Right lobe of liver (tissue), 6 donors: ENCODE measurements at places on chromosomes 4 and X.

DNA sequence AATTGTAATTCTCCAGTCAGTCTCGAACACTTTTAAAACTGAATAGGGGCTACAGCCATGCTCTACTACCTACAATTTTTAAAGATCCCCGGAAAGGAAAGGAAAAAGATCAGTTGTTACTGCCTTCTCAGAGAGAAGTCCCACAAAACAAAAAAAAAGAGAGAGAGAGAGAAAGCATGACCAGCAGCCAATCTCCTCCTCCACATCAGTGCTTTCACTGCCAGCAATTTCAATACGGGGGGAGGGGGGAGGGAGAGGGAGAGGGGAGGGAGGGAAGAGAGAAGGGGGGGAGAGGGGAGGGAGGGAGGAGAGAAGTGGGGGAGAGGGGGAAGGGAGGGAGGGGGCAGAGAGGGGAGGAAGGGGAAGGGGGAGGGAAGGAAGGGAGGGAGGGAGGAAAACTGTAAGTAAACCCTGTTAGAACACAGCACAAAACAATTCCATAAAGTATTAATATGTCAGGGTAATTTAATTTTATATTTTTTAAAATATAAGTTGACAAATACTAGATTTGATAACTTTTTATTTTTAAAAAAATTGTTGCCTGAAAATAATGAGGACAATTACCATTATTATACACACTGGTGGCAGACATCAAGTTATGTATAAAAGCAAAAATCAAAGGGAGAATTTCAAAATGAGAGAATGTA lies 108.0 kb downstream of the LRBA start:
- DNase-seq = no peak

DNA sequence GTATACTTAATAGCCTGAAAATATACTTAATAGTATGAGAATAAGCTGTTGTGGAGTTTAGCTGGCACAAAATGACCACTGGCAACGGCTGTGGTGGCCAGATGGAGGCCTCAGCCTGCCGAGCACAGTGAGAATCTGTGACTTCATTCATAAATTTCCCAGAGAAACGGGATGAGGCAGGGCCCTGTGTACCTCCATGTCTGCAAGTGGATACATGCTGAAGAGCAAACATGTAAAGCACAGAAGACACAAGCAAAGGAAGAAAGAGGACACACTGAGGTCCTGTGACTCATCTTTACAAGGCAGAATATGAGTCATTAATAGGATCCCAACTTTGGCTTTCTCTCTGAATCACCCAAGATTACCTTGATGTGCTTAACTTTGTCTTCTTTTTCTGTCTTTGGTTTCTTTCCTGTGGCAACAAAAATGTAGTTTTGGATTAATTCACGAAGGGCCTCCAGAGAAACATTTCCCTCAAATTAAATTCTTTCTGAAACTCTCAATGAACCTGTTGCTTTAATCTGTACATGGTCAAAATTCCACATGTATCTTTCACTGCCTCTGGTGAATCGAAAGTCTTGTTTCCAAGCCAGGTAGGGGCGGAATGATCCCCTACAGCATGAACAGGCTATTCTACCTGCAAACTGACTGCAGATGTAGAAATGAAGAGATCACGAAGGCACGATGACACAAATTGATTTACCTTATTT lies 56.4 kb downstream of the IRF2 start:
- no peak for DNase-seq

DNA sequence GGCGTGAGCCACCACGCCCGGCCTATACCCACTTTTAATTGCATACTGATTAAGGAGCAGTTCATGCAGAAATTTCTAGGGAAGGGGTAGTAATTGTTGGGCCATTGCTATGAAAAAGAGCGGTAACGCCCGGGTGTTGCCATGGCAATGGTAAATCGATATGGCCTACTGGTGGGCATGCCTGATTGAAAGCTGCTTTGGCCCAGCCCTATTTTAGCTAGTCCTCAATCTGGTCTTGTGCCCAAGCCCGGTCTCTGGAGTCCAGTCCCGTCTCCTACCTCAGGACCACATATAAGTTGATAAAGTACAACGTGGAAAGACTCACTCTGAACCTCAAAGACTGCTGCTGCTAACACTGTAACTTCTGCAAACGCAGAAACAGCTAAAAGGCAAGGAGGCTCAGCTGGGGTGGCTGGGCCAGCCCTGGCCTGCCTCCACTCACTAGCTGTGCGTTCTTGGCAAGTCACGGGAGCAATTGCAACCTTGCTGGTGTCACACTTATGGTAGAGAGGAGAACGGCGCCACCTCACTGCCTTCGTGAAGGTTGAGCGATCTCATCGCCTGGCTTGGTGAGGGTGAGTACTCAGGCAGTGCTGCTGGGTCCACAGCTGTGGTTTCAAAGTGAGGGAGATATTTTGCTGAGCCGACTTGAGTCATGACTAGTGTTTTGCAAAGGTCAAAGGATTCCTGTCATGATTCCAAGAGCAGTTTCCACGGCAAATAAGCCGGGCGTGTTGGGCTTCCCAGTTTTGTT lies 57.0 kb upstream of the GRPEL1 start:
- peak; percentile 67 for DNase-seq

GRCh38 chrX:112714357-112714918 lies 34.7 kb upstream of the LHFPL1 start:
- DNase-seq = no peak

- DNase-seq = no peak
Measured at GRCh38 chrX:31934842-31935370, 863.1 kb upstream of the FTHL17 start.

- DNase-seq = no peak
Measured at GRCh38 chr4:105116616-105117319, 29.9 kb upstream of the TET2 start.

DNA sequence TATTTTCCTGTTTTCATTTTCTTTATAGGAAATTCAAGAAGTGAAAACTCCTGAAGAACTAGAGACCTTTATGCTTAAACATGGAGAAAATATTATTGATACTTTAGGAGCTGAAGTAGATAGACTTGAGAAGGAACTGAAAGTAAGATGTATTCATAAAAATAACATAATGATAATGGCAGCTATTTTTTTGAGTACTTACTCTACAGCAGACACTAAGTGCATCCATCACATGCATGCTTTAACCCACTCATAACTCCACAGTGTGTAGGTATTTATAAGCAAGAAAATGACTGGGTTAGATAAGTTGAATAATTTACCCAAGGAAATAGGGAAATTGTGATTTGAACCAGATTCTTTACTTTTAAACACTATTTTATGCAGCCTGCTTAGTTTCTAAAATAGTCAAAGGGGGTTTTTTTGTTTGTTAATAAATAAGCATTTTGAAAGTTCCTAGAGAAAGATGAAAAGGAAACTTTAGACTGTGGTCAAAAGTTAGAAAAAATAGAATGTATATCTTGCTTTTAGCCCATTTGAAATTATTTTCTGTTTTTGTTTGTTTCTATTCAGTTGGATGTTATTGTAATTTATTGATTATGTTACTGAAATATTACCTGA lies 74.2 kb downstream of the BEND4 start:
- no peak for DNase-seq

GRCh38 chr4:1843852-1844251 lies 12.1 kb downstream of the LETM1 start:
- DNase-seq = no peak

DNA sequence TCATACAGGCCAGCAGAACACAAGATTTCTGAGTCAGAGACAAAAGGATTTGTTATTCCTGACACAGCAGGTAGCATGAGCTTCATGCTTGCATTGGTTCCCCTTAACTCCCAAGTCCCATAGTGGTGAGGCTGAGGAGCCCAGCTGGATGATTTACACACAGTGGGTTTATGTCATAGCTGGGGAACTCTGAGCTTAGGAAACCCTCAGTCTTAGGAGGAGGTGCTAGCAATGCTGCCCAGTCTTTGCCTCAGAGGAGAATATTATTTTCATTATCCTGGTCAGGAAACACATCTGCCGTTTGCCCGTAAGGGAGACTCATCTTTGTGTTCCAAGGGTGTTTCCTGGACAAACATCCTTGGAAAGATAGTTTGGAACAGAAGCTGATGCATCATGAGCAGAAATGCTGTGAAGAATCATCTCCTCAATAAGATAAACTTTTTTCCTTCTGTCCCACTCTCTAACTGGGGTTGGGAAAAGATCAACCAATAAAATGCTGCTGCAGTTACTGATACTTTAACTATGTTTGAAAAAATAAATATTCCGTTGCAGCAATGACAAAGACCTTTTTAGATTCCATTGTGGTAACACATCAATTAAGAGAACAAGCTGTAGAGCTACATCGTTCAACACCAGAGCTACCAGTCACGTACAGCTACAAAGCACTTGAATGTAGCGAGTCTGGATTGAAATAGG lies 146.8 kb downstream of the DCLK2 start:
- no peak for DNase-seq

GRCh38 chr4:43835869-43836268 lies 612.7 kb downstream of the KCTD8 start:
- no peak for DNase-seq

DNA sequence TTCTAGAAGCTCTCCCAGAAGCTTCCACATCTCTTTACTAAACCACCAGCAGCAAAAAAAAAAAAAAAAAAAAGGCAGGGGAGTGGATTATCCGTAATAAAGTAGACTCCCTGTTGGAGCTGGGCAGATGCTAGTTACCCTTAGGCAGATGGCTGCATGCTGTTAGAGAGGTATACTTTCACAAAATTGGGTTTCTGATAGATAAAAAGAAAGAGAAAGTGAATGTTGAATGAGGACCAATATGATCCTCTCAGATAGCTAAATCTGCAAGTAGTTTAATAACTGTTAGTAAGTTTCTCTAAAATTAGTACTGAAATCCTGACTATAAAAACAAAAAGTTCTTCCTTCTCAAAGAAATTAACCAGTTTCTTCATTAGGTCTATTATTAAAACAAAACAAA lies 195.4 kb downstream of the ANAPC10 start:
- no peak for DNase-seq

- no peak for DNase-seq
Measured at GRCh38 chrX:102129473-102129872, 4.0 kb downstream of the TCEAL2 start.
